ENCODE measurements at places on chromosomes 2 and 18.

GRCh38 chr2:118589721-118590120 is 257.7 kb downstream of the EN1 start:
- no peak for DNase-seq

DNA sequence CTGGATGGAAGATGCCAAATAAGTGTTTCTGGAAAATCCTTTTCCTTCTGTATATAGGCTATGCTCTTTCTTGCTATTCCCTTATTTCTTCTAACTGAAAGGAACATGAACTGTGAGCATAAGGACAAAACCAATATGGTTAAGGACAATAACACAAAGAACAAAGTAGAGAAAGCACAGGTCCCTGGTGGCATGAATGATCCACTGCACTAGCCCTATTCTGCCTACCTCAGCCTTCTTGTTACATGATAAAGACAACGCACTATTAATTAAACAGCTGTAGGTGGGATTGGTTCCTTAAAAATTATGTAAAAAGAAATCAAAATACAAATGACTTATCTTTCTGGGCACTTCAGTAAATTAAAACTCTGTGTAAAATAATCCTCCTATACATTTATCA is 1.9 kb upstream of the WDR75 start:
- DNase-seq, result no peak

DNA sequence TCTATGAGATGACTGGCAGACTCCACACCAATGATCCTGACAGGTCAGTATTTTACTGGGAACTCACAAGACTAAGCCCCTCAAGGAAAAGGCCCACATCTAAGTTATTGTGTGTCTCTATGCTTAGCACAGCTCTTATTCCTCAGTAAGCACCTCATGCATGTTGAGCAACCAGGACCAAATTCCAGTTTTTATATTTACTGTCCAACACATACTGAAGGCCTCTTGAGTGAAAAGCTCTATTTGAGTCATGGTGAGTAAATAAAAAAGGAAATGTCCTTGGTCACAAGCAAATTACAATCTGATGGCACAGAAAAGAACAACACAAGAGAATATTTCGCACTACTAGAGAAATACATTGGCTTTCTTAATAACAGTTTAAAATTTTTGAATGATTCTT is 87.9 kb upstream of the ETAA1 start:
- no peak for DNase-seq

GRCh38 chr18:70219688-70220087 is 14.2 kb upstream of the RTTN start:
- no peak for DNase-seq

- DNase-seq, result no peak
Measured at GRCh38 chr2:52356556-52356955, 1324.6 kb upstream of the NRXN1 start.

DNA sequence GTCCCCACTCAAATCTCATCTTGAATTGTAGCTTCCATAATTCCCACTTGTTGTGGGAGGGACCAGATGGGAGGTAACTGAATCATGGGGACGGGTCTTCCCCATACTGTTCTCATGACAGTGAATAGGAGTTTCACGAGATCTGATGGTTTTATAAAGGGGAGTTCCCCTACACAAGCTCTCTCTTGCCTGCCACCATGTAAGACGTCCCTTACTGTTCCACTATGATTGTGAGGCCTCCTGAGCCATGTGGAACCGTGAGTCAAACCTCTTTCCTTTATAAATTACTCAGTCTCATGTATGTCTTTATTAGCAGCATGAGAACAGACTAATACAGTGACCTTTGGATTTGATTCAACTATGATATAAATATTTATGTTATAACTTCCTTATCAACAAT is 78.0 kb downstream of the CYRIA start:
- no peak for DNase-seq

DNA sequence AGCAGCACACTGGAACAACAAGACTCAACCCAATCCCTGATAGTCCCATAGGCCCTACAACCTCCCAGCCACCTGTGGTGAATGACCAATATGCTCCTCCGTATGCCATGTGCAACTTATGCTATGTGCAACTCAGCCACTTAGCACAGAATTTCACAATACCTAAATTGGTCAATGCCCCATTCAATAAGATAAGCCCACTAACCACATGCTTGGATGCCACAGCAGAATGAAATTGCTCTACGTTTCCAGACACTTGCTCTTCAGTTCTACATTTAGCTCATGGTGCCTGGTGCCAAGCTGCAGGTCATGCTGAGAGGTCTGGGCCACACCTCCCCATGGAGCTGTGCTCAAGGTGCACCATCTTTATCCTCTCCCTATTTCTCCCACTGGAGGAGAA is 159.8 kb downstream of the EN1 start:
- no peak for DNase-seq

Data from activated naive CD4-positive, alpha-beta T cell treated with anti-CD3 and anti-CD28 coated beads, Interleukin-2, amount 50 U/mL, for 16 hours (primary cell).